DMS53 (cell line): ENCODE measurements at places on chromosomes 3 and 15.
A peak's percentile ranks its signal among the peaks of the same experiment; 100 is the strongest.

GRCh38 chr15:66131831-66132230 lies 121.7 kb downstream of the MEGF11 start:
- DNase-seq: peak; percentile 63

GRCh38 chr3:2567451-2567850 lies 468.8 kb downstream of the CNTN4 start:
- no peak for DNase-seq

GRCh38 chr15:35007397-35007796 lies 19.3 kb upstream of the ZNF770 start:
- no peak for DNase-seq

GRCh38 chr3:177551431-177551836 lies 354.2 kb upstream of the TBL1XR1 start:
- DNase-seq: peak; percentile 43

GRCh38 chr15:35561308-35561707 lies 15.3 kb upstream of the DPH6 start:
- no peak for DNase-seq

GRCh38 chr3:135326851-135327250 lies 531.8 kb downstream of the EPHB1 start:
- no peak for DNase-seq

DNA sequence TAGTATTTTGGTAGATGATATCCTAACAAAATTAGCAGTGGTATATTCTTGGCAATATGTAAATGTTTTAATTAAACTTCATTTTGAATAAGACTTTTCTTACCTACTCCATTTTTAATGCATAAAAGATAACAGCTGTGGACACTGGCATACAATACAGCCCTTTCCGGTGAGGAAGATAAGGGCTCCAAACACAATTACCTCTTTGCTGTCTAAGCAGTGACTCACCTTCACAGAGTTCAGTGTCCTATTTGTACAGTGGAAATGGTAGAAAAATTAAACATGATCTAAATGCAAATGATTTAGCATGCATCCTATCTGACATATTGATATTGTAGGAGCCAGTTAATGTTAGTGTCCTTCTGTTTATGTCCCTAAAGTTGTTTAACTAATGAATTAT lies 969.4 kb downstream of the PLOD2 start:
- DNase-seq: peak; percentile 79

- no peak for DNase-seq
Observed at GRCh38 chr3:187209491-187209890, 12.2 kb downstream of the RTP1 start.

DNA sequence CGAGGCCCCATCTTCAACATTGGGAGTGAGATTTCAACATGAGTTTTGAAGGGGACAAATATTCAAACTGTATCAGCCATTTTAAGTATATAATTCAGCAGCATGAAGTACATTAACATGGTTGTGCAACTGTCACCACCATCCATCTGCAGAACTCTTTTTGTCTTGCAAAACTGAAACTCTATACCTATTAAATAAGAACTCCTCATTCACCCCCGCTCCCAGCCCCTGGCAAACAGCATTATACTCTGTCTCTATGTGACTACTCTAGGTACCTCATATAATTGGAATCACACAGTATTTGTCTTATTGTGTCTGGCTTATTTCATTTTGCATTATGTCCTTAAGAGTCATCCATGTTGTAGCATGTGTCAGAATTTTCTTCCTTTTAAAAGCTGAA lies 110.1 kb downstream of the MAP2K5 start:
- DNase-seq: no peak
